Stimulated activated naive CD4-positive, alpha-beta T cell treated with Interleukin-2 at 50 U/mL for 16 hours (primary cell): ENCODE measurements at places on chromosomes 1 and 21.
A peak's percentile ranks its signal among the peaks of the same experiment; 100 is the strongest.

DNA sequence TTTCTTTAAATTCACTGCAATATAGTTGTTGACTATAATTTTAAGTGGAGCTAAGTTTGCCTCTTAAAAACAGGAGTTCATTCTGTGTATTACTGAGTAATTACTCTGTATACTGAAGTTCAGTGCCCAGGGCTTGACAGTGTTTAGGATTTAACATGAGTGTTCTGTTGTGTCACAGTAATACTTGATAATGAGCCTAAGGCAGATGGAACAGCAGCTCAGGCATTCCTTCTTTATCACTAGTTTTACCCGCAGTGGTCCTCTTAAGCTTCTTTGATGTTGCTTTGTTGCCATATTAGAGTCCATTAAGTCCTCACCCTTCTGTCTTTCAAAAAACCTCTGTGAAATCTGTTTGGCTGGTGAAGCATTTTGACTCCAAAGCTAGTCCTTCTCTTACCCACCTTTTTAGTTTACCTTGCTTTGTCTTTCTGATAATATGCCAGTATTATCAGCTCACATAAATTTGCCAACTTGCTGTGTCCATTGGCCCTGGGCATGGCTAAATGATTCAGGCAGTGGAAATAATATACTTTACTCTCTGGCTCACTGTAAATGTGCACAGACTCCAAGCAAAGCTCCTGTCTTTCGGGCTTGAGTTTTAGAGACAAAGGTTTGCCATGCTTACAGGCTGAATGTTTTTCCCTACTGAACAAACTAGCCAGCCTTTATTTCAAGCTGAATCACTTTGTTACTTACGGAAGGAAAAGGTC, 17.7 kb downstream of the HIPK1 start:
- DNase-seq = no peak

DNA sequence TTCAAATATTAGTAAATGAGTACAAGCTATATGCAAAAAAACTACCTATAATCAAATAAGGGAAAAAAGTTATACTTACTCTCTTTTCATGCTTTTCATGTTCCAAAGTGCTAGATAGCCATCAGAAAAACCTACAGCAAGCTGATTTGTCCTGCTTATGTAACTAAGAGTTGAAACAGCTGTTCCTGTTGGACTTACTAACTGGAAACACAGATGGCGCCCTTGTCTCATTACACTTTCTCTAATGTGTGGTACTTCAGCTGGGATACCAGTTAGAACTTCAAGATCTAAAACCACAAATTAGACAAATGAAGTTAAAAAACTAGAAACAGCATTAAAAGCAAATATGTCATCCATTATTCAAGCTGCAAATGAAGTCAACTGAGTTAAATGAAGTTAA, 24.3 kb downstream of the AHCTF1 start:
- DNase-seq = no peak

DNA sequence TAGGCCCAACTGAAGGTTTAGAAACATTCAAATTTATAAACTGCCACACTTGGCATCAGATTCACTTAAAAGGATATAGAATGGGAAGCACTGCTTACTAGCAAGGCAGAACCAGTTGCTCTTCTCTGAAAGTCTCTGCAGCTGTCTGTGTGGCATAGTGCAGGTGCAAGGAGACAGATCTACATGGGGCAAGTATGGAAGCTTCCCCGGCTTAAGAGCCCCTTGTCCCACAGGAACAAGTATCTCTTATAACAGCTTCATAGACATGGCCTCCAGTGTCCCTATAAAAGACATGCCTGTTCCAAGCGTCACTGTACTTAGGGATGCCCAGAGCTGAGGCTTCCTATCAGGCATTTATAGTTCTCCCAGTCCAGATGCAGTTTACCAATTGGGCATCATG, 26.5 kb downstream of the ZBTB8B start:
- DNase-seq = no peak

GRCh38 chr1:112743174-112744008, 28.3 kb upstream of the PPM1J start:
- DNase-seq = no peak

DNA sequence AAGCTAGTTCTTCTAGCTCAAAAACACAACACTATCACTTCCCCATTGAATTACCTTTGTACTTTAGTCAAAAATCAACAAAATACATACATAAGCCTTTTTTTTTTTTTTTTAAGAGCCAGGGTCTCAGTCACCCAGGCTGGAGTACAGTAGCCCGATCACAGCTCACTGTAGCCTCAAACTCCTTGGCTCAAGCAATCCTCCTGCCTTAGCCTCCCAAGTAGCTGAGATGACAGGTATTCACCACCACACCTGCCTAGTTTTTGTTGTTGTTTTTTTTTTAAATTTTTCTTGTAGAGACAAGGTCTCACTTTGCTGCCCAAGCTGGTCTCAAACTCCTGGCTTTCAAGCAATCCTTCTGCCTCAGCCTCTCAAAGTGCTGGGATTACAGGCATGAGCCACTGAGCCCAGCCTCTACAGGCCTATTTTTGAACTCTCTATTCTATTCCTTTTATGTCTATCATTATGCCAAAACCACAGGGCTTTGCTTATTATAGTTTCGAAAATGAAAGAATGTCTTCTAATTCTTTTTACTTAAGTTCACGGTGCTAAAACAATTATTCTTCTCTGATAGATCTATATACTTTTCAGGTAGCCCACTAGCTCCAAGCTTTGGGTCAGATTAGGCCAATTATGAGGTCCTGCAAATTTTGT, 29.6 kb downstream of the GPBP1L1 start:
- no peak for DNase-seq

DNA sequence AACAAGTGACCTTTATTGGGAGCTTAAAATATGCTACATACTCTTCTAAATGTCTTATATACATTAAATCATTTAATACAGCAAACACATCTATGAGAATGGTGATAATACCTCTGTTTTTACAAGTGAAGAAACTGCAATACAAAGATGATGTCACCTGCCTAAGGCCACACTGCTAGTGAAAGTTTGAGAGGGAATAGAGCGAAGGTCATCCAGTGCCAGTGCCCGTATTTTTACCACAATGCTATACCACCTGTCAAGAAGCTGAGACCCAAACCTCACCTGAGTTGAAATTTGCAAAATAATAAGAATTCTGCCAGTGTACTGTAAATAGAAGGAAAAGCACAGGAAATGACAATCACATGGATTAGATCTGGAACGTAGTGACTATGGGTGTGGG, 200.4 kb upstream of the TMPRSS15 start:
- no peak for DNase-seq

- no peak for DNase-seq
These were observed 4.8 kb upstream of the SLC35D1 start for GRCh38 chr1:67058761-67059160.

DNA sequence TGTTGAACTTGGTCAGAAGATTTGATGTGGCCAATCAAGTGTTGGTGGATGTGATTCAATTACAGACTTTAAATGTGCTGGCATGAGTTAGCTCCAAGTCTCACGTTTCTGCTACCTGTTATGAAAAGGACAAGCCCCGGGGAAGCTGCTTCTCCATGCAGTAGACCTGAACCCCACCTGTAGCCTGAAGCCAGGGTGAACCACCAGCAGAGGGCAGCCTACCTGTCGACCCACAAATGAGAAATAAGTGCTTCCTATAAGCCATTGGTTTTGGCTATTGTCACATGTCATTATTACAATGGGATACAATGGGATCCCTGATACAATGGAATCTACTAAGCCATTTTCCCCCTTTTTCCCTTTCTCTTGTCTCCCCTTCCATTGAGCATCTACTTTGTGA, 230.2 kb downstream of the PRDM2 start:
- no peak for DNase-seq

- no peak for DNase-seq
These were observed 32.8 kb downstream of the COQ8A start for GRCh38 chr1:226972931-226973330.

- no peak for DNase-seq
These were observed 54.2 kb upstream of the DNAJC6 start for GRCh38 chr1:65255035-65255655.

DNA sequence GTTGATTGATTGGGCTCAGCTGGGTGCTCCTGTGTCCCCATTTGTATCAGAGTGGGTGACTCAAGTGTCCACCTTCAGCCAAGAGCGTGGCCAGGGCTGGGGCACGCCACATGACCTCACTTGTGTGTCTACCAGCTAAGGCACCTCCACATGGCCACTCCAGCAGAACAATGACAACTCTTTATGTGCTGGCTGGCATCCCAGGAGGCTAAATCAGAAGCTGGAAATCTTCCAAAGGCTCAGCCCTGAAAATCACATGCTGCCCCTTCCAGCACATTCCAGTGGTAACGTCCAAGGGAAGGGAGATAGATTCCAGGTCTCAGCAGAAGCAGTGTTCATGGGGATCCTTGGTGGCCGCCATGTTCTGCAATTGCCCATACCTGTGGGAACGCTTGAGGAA, 585.5 kb downstream of the AJAP1 start:
- DNase-seq = no peak

DNA sequence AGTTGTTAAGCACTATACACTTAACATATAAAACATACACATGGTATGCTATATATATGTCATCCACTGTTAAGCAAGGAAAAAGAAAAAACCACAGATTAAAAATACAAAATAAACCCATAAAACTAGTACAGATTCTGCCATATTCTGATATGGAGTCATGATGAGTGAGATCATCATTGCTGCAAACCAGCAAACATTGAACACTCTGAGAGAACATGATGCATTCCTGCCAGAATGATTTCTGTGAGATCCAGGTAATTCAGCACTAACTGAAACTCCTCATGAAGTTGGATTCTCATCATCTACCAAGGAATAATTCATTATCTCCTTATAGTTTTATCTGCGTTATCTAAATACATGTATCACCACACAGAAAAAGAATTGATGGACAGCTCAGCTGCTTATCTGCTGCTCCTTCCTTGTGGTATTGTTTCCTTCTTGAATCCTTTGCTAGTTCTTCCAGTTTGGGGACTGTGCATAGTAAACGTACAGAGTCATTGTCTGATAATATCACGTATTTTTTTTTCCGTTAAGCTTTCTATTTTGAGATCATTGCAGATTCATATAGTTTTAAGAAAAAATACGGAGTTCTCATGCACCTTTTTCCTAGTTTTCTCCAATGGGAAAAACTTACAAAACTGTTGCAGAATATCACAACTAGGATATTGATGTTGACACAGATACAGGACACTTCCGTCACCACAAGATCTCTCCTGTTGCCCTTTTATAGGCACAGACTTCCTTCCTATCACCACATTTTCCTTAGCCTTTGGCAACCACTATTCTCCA, 9.3 kb downstream of the RAB4A start:
- no peak for DNase-seq

DNA sequence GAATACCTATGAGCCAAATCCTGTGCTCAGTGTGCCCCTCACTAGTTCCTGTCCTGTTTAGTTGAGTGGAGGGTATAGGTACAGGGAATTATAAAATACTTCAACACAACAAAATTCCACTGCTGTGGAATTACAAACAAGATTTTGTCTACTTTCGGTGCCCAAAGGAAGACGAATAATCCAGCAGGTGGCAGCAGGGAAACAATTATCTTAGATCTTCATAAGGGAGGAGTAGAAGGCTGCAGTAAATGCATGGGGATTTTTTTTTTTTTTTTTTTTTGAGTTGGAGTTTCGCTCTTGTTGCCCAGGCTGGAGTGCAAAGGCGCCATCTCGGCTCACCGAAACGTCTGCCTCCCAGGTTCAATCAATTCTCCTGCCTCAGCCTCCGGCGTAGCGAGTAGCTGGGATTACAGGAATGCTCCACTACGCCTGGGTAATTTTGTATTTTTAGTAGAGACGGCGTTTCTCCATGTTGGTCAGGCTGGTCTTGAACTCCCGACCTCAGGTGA, 2.0 kb upstream of the PIP5K1A start:
- DNase-seq = peak; percentile 35

- DNase-seq = no peak
These were observed 203.3 kb upstream of the IVNS1ABP start for GRCh38 chr1:185520188-185520920.

DNA sequence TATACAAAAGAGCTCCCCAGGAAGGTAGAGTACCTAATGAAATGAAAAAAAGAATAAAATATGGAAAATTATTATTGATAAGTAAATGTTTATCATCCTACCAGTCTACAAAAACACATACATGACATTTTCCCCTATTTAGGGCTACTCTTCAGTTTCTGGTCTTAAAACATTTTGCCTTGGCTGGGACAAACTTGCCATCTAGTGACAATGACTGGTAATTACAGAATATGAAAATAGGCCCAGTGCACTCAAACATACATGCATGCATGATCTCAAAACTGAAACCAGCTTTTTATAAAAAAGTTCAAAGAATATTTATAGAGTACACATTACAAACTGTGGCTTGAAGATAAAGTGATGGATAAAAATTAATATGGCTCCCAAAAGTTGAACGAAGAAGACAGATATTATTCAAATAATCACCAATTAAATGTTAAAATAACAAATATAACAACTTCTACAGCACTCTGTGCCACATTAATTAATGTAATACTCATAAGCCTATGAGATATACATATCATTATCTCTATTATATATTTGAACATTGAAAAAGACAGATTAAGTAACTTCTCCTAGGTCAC, 10.5 kb upstream of the RNPC3 start:
- DNase-seq = no peak

DNA sequence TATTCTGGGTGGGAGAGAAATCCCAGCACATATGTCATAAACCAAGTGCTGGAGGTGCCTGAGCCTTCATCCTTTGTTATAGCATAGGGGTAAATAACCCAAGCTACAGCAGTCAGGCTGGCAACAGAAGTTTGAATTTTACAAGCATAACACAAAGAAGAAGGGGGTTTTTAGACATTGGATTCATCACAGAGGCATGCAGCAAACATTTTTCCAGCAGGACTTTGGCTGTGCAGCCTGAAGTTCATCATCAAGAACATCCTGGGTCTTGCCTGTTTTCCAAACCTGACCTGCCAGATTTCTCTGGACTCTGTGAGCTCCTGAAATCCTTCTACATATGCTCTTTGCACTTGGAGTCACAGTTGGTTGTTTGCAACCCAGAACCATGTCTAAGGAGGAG, 16.2 kb downstream of the PTGER3 start:
- no peak for DNase-seq

DNA sequence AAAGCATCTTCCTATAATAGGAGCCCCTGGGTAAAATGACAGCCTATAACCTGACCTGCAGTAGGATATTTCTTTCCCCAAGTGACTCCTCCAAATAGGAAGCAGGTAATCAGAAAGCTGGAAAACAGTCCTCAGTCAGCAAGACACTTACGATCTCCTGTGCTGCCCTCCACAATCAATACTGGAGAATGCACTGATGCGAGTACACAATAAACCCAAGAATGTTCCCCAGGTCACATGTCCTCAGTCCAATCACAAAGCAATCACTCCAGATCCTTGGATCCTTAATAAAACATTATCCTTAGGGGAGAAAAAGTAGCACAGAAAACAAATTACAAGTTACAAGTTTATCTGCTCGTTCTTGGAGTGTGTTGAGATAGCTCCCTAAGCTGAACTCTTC, 233.1 kb downstream of the SLC45A1 start:
- no peak for DNase-seq
